NCI-H2081 treated with DMSO at 0.1 percent for 48 hours (cell line): ENCODE measurements at places on chromosomes 16 and 17.
A peak's percentile ranks its signal among the peaks of the same experiment; 100 is the strongest.

- no peak for DNase-seq
These were observed 78.1 kb downstream of the OR1D5 start for GRCh38 chr17:2985318-2985717.

DNA sequence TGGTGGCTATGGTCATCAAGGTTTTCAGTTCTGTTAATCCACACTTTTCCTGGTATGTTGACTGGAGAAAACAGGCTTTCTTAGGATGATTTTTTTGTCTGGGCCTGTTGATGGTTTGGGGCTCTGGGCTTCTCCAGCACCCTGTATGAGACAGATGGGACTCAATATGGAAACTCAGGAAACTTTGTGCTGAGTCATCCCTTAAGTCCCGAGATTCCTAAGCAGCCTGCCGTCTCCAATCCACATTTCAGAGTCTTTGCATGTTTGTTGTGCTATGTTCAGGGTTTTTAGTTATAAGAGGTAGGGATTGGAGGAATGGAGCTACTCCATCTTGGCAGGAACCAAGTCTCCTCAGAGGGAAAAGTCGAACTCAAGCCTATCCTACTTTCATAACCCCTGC is 253.3 kb upstream of the FOXF1 start:
- DNase-seq: no peak

GRCh38 chr17:81154961-81155360 is 10.3 kb upstream of the PVALEF start:
- DNase-seq: no peak

GRCh38 chr17:77995146-77995852 is 36.8 kb downstream of the TNRC6C start:
- peak; percentile 4 for DNase-seq

DNA sequence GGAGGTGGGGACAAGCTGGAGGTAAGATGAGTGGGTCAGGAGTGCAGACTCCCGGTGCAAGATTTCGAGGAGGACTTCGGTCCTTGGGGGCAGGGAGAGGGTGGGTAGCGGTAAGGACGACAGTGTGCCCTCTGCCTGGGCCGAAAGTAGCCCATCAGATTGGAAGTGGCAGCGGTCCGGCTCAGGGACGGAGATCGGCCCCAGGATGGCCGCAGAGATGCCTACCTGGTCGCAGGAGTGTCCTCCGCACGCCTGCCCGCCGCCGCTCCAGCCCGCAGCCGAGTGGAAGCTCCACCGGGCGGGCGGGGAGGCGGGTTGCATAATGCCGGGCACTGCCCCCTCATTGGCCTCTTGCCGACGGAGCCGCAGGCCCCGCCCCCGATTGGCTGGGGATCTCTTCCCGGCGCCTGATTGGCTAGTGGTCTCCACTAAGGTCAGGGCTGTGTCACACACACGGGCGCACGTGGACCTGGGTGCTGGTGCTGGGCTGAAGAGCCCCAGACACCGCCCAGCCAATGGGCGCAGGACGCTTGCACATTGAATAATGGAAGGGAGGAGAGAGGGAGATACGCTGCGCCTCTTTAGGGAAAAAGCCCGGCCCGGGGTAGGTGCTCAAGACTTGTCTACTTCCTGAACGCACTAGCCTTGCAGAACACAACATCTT is at the start of gene PER1:
TSS of gene PER1 (minus strand) at position 293 of the 664 bp plus-strand sequence. CDS start 1,698 bp downstream, outside the sequence.
- DNase-seq: peak; percentile 59

DNA sequence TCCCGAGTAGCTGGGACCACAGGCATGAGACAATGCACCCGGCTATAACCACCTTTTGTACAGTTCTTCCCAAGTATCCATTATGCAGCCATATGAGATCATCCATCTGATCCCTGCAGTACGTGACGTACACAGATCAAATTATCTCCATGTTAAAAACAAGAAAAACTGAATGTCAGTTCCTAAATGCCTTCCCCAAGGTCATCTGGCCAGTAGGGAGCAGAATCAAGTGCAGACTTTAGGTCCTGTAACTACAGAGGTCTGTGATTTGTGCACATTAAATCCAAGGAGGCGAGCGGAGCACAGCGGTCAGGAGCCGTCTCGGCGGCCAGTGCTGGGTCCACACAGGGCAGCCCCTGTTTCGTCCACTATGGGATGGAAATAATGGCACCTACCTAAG is 23.7 kb downstream of the ZCCHC14 start:
- DNase-seq: no peak

GRCh38 chr17:48013876-48014594 is 23.6 kb downstream of the COPZ2 start:
- DNase-seq: no peak

DNA sequence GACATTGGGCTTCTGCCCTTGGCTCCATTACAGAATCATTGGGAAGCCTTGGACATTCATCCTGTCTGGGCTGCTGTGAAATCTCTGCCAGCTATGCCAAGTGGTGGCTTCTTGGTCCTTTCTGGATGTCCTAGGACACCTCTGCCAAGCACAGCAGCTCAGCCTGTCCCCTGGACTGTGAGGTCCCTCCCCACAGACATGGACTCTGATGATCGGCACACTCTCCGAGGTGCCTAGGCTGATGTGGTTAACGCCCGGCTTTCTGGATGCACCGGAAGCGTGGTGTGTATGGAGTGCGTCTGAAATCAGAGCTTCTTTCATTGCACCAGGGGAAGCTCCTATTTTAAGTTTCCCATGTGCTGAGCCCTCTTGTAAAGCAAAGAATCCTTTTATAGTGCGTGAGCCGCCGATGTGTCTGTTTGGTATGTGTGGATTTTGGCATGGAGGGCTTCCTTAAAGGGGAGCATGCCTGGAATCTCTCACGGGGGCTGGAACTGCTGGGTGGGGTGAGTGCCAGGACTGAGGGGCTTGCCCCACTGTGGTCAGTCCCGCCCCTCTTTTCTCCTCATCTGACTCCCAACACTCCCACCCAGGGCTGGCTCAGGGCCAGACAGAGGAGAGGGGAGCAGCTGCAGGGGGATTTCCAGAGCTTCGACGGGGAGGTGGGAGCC is 7.0 kb upstream of the ARHGAP23 start:
- DNase-seq: no peak

- no peak for DNase-seq
These were observed 26.5 kb downstream of the RPH3AL start for GRCh38 chr17:326010-326621.

DNA sequence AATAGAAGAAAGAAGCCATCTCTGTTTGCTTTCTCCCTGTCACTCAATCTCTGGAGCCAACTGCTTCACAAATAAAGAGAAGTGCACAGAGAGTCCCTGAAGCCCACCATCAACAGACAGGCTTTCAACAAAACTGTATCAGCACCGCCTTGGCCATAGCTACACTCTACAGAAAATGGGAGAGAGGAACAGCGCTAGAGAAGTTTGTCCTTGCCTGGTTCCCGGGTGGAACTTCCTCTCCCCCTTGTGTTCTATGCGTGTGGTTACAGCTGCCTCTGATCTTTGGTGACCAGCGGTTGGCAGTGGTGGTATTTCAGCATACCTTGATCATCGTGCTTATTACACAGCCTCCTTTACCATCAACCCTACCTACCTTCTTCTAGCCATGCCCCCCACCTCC is 91.4 kb upstream of the CCL2 start:
- DNase-seq: no peak

GRCh38 chr16:14513389-14514107 is 116.5 kb downstream of the PARN start:
- DNase-seq: no peak

DNA sequence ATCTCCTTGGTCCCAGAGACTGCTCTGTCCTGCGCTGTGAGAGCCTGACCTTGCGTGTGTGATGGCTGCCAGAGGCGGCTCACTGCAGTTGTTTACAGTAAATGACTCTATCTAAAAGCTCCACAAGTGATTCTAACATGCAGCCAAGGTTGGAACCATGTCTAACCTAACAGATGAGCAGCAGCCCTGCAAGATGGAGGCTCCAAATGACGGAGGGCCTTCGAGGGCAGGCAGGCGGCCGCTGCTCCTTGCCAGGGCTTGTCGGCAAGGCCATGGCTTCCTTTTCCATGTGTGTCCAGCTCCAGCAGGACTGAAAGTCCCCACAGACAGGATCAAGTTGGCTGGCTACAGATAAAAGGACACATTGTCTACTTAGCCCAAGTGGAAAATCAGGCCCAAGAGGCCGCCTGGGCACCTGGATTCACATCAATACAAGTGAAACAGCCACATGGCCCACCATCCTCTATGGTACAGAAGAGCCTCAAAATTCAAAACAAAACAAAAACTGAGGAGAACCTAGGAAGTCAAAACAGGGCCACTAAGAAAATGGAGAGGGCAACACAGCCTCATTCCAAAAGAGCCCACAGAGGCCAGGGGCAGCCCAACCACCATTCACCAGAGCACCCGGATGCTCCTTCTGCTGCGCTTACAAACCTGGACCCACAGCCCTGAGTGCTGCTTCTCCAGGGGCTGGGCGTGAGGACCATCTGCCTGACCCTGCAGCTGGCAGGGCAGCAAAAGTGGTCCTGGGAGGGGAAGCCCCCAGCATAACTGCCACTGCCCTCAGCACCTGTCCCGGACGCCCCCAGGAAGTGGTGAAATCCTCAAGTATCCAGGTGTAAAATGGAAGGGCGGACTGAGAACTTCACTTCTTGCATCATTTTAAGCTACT is 65.0 kb downstream of the AMFR start:
- no peak for DNase-seq

DNA sequence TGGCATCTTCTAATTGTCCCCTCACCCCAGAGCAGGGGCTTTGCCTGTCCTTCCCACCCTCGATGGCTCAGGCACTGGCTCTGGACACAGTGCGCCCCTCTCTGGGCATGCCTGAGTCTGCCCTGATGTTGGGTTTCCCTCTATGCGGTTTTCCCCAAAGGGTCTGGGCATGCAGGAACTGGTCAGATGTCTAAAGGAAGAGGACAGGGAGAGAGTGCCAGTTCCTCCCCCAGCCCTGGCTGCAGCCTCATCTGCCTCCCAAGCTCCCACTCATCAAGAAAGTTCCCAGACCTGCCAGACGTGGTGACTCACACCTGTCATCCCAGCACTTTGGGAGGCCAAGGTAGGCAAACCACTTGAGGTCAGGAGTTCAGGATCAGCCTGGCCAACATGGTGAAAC is 41.3 kb upstream of the PABPN1L start:
- DNase-seq: no peak

DNA sequence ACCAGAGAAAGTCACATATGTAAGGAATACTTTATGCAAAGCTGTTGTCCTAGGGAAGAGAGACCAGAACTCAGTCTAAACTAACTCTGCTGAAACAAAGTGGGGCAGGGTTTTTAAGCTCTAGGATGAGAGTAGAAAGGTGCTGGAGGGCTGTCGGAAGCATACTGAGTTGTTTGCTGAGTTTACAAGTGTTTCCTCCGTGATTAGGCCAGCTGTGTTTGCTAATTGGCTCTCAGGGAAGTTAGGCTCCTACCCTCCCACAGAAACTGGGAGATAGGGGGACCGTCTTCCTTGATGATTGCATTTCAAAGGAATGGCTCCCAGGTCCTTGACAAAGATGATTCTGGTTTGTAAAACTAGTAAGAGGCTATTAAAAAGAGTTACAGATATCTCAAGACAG is 24.4 kb upstream of the CRYM start:
- no peak for DNase-seq

GRCh38 chr17:79189305-79189704 is 114.7 kb downstream of the ENGASE start:
- DNase-seq: no peak

GRCh38 chr17:13182450-13182849 is 164.6 kb upstream of the ELAC2 start:
- DNase-seq: no peak

DNA sequence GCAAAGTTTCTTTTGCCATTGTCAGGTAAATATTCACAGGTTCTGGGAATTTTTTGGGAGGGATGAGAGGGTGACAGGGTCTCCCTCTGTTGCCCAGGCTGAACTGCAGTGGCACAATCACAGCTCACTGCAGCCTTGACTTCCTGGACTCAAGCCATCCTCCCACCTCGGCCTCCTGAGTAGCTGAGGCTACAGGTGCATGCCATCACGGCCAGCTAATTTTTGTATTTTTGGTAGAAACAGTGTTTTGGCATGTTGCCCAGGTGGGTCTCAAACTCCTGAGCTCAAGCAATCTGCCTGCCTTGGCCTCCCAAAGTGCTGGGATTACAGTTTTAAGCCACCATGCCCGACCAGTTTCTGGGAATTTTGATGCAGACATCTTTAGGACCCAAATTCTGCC is 53.0 kb downstream of the IQCK start:
- DNase-seq: no peak

DNA sequence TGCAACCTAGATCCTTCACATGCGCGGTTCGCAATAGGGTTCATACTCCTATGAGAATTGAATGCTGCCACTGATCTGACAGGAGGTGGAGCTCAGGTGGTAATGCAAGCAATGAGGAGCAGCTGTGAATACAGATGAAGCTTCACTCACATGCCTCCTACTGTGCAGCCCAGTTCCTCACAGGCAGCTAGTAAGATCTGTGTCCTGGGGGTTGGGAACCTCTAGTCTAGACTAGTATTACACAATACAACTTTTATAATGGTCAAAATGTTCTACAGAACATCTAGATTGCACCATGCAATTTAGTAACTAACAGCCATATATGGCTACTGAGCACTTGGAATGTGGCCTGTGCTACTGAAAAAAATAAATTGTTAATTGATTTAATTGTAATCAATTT is 26.7 kb downstream of the ABCA5 start:
- no peak for DNase-seq

DNA sequence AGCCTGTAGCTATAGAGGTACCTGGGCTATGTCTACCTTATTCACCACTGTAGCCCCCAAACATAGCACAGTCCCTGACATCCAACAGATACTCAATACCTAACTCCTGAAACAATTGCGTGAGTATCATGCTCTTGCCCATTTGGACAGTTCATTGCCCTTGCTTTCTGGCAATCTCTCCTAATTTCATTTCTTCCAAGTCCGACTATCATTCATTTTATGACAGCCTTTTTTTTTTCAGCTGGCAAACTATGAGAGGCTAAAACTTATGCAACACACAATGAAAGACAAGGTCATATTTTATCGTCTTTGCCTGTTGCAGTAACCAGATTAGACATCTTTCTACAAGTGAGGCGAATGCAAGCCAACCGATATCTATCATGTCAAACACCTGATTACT is 169.2 kb downstream of the RBFOX1 start:
- no peak for DNase-seq

GRCh38 chr17:28328325-28328724 is 6.9 kb downstream of the IFT20 start:
- no peak for DNase-seq

DNA sequence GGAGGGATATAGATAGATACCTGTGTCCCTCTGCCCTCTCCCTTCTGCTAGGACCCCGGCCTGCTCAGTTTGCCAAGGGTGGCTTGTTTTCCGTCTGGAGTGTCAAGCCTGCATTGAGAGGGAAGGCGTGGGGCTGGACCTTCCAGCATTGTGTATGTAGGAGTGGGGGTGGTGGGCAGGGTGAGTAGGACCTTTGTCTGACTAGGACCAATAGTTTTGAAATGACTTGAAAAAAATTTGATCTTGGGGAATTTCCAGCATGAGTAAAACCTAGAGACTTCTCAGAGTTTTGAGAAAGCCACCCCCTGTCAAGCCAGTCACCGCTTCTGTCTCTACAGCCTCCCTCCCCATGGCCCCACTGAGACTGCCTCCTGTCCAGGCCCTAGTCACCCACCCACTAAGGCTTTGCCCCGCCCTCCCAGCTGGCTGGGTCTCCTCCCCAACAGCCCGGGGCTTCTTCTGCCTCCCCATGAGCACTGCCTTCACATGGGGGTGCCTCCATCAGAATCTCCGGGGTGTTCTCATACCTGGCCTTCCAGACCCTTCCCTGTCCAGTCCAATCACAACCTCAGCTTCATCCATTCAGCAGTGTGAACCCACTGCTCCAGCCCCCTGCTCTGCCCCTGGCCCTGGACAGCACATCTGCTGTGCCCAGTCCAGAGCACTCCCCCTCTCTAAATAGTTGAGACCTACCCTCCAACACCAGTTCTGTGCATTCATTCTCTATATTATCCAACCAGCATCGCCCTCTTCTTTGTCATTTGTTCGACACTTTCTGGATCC is 207.0 kb downstream of the MSI2 start:
- DNase-seq: no peak

- DNase-seq: no peak
These were observed 2.4 kb downstream of the CRAMP1 start for GRCh38 chr16:1614456-1615102.
